ENCODE measurements at places on chromosomes 6 and 20.

DNA sequence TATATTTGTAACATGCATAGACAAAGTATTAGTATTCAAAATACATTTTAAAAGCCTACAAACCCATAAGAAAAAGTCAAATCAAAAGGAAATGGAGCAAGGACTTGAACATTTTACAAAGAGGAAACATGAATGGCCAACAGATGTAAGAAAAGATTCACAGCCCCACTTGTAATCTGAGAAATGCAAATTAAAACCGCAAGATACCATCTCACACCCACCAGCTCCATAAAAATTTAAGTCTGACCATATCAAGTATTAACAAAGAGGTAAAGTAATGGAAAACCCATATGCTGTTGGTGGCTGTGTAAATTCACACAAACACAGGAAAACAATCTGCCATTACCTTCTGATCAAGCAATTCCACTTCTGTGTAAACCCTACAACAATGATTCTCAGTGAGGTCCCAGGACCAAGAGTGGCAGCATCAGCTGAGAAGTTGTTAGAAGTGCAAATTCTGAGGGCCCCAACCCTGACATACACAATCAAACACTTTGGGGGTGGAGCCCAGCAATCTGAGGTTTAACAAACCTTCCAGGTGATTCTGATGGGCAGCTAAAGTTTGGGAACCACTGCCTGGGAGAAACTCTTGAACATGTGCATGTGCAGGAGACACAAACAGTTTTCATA is 30.9 kb downstream of the BCL2L1 start:
- no peak for DNase-seq

DNA sequence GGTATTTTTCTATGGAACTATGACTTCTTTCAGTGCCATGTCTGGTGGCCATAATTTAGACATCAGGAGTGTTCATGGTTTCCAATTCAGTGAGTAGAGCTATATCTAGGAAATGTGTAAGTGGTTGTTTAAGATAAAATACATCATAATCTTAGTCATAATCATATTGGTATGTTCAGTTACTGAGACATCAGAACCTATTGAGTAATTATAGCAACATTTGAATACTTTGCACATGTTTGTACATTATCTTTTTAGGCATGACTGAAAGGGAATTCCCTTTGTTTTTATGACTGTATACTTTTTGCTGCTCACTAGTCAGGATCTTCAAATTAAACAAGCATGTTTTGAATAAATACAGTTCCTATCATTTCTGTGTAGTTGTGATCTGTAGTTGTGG is 64.0 kb downstream of the STXBP5 start:
- no peak for DNase-seq

DNA sequence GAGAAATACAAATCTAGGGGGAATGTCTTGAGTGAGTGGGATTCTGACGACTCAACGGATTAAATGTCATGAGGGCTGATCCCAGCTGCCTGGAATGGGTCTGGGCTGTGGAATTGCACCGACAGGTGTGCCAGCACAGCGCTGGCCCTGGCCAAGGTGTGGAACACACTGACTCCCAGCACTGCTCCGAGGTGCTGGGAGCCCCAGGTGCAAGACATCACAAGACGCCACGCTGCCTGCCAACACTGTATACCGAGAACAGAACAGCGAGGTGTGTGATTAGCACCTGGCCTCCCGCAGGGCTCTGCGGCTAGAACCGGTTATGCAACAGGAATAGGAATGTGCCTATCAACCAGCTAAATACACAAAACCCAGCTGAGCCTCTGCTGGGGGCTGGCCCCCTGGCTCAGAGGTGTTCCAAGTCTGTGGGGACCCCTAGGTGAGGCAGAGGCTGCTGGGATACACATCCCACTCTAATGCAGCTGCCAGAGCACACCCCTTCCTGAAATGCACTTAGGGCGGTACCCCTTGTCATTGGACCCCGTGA is 24.8 kb upstream of the APMAP start:
- DNase-seq, result peak; percentile 98

- no peak for DNase-seq
These were observed 47.1 kb downstream of the ASCC3 start for GRCh38 chr6:100833972-100834574.

GRCh38 chr6:48092550-48093217 is 18.3 kb downstream of the PTCHD4 start:
- no peak for DNase-seq

DNA sequence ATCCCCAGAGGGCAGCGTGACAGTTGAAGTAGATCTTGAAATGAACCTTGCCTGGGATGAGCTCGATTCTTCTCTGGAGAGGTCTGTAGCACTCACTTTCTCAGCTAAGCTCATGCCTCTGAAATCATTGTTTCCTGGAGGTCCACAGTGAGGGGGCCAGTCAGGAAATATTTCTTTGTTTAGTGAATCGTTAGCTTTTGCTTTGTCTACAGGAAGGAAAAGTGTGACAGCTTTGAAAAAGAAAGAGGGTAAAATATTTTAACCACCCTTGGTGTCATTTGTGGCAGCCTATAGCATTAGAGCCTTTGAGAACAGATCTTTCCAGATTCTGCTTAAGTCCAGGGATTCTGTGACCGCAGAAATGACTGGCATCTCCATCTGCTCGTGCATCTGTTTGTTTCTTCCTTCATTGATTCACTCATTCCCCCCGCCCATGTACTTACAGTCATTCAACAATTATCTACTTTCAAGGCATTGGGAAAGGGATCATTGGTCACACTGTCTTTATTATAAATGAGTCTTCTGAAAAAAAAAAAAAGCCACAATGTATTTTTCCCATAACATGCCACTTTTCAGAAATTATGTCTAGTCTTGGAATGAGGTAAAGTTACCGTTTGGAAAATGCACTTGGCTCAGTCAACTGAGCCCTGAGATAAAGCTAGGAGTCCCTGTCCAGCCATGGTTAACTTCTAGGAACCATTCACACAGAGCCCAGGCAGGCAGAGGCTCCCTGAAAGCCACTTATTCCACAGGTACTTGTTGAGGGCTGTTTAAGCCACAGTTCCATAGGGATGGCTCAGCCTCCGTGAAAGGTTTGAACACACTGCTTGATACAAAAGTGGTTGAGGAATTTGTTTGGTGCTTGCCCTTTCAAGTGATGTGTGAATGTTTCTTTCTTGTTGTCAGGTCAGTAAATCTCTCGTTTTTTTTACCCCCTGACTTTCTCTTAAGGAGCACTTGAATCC is 86.0 kb downstream of the TIAM2 start:
- DNase-seq, result no peak

- peak; percentile 28 for DNase-seq
These were observed 294.0 kb downstream of the SOX4 start for GRCh38 chr6:21887231-21888185.

DNA sequence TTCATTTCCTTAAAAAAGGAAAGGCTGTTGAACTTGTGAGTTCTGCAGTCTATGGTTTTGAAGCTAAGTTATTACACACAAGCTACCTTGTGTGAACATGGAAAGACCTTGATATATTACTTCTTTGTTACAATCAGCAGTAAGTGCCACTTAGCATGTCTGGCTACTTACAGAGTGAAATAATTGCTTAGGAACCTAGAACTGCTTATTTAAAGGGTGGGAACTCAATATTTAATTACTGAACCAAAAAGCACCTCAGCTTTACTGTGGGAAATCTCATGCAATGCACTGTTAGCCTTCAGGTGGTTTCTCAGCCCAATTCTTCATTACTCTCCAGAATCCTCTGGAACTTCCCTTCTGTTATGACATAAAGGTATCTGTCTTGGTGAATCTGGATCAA is 17.9 kb downstream of the PERP start:
- no peak for DNase-seq

DNA sequence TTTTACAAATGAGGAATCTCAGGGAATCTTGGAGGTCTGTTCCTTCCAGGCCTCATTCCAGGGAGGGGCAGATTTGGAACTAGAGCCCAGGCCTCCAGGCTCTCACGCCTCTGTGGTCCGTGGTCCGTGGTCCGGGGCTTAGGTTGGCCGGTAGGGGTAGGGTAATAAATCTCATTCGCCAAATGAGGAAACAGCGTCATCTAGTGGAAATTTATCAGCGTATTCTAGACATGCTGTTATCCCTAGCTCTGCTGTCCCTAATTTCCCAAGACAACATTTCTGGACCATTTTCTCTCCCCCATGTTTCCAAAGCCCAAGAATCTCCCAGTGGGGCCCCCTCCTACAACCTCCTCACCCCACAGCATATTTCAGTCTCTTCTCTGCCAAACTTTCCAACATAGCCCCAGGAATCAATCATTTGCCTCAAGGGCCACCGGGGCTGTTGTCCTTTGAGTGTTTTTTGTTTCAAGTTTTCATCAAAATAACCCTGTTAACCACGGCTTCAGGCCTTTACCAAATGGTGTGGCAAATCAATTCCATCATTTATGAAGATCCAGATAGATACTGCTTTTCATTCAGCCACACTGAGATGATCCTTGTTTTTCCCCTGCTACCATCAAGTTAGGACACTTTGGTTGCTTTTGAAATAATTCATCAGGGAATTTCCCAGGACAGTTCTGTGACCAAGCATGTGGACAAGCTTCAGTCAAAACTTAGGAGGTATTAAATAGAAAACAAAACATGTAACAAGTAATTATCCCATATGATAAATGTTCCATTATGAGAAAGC is 126.8 kb downstream of the ALDH8A1 start:
- peak; percentile 63 for DNase-seq

- DNase-seq, result no peak
These were observed 28.3 kb upstream of the NOL4L start for GRCh38 chr20:32613192-32614053.

- no peak for DNase-seq
These were observed 22.8 kb upstream of the BHLHE23 start for GRCh38 chr20:63029358-63030121.

- DNase-seq, result no peak
These were observed 98.4 kb downstream of the TAF4 start for GRCh38 chr20:61967300-61967699.

DNA sequence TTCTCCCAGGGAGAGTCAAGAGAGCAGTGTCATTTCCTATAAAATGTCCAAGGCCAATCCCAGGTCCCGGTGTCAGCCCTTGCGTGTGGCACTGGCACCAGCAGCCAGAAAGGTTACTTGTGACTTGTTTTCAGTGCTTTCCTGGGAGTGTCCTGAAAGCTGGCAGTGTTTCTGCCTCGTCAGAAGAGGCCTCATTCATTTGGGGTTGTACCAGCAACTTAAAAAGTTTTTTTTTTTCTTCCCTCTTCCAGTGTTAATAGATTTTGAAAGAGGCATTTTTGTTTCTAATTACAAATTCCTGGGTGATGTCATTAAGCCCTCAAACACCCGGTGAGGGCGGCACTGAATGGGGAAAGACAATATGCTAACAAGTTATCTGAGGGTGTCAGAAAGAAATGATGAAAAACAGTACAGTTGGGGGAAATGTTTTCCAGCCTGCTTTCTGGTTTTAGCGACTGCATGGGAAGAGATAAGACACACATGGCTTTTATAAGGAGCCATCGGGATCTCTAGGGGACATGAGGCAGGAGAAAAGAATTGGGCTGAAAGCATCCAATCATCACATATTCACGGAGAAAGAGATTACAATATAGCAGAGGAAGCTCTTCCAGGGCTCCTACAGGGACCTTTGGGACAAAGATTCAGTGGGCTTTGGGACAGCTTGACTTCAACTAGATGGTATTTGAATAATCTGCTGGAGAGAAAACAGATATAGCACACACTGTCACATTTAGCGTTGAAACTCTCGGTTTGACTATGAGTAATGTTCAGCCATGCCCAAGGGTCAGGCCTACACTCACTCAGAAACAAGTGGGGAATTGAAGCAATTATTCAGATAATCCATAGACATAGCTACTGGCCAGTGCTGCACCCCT is 153.0 kb downstream of the BCAS1 start:
- DNase-seq, result peak; percentile 44

GRCh38 chr6:16227605-16228004 is 10.8 kb upstream of the GMPR start:
- DNase-seq, result no peak

GRCh38 chr20:48612335-48612734 is 215.5 kb downstream of the PREX1 start:
- DNase-seq, result no peak

DNA sequence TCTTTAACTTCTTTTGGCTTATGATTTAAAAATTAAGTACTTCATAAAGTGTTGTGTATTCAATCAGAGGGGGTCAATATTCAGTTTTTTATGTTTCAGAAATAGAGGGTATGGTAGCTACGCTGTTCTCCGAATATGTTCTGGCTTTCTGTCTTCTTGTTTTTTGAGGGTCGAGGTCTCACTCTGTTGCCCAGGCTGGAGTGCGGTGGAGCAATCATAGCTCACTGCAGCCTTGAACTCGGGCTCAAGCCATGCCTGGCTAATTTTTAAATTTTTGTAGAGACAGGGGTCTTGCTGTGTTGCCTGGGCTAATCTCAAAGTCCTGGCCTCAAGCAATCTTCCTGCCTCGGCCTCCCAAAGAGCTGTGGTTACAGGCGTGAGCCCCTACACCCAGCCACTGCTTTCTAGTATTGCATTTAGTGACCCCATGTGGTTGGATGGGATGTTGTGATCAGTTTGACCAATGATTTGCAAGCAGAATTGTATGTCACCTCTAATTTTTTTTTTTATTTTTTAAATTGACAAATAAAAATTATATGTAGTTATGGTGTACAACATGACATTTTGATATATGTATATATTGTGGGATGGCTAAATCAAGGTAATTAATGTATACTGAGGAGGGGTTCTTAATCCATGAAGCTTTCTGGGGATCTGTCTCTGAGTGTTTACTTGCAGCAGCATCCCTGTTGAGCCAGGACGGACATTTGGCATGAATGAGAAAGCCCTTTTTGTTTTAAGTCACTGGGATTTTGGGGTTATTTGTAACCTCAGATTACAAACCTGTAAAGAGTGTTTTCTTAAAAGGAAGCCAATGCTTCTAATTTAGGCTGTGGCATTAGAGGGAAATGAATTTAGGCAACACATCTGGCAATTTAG is 38.5 kb upstream of the DEK start:
- no peak for DNase-seq

GRCh38 chr20:48217190-48217589 is 431.9 kb upstream of the SULF2 start:
- DNase-seq, result no peak

DNA sequence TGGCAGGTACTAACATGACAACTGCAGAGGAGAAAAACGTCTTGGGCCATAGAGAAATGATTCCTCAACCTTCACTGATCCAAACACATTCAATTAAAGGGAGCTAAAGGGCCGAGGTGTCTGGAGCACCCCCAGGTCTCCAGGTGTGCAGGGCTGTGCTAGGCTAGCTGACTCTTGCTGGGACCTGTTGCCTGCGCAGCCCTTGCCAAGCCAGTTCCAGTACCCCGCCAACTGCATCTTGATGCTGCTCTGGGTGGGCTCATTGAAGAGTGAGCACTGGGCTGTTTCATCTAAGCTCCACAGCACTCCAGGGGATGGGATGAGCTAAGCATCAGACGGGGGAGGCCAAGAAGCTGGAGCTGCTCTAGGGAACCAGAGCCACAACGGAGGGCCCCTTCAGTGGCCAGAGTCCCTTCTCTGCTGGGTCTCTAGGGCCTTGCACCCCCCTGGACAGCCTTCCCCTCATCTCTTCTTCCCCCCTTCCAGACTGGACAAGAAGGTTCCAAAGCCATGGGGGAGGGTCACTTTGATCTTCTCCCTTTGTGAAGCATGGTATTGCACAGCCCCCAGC is 15.9 kb downstream of the LEMD2 start:
- no peak for DNase-seq
